ENCODE measurements at places on chromosomes 5 and 9.
A peak's percentile ranks its signal among the peaks of the same experiment; 100 is the strongest.

DNA sequence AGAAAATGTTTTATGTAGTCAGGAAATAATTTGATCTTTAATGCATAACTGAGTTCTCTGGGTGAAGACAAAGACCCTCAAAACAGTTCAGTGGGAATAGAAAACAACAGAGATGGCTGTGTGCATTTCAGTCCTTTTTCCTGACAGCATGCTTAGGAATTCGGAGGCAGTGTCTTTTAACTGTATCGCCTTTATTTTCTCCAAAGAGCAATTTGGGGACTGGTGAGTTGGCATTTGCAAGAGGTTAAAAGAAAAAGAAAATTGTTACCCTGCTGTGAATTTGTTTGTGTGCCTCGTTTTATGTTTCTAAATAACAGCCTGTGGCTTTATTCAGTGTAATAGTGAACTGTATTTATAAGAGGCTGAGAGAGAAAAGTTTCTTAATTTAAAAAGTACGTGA, 227.8 kb upstream of the DMAC1 start:
- no peak for DNase-seq

DNA sequence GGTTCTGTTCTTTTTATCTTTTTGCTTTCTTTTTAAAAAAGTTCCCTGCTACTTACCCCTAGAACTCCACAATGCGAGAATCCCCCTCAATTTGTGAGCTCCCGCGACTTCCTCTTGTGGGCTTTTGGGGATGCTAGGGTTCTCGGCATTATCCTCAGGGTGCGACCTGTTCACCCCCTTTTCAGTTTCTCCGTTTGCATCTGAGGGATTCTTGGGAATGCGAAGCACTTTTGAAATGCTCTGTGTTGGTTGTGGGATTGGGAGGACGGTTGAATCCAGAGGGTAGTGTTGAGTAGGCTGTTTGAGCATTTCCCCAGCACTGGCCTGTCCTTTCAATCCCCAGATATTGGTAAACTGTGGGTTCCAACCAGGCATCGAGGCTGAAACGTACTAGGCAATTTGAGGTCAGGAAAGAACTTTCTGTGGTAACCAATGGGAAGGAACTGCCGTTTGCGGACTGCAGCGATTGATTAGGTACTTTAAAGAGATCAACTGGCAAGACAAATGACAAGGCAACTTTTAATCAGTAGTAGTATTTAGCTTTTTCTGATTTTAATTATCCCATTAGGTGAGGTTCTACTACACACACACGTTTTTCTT, 415 bp downstream of the XRCC4 start:
- no peak for DNase-seq

DNA sequence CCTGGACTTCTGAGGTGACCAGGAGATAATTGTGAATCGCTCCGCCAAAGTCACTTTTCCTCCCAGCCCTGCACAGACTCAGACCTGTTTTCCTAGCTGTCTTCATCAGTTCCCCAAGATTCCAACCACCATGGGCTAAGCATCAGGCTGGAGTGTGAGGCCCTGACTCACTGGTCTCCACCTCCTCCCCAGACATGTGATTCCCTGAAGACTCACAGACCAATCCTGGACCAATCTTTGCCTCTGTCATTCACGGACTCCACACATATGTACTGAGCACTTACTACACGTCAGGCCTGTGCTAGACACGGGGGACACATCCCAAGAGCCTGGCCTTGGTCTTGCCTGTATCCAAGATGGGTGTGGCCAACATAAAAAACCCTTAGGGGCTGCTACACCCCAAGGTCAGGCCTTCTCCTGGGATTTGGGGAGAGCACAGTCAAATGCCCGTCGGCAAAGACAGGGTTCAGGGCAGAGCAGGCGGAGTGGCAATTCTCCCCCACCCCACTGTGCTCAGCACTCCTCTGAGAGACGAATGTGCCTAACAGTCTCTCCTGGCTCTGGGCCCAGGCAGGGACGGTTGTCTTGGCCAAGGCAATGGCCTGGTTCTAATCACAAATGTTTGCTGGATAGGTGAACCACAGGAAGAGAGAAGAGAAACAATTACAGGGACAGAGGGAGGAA, 11.9 kb downstream of the EEIG1 start:
- peak; percentile 56 for DNase-seq

- DNase-seq: no peak
Observed at GRCh38 chr5:96054311-96055030, 92.8 kb upstream of the ELL2 start.

DNA sequence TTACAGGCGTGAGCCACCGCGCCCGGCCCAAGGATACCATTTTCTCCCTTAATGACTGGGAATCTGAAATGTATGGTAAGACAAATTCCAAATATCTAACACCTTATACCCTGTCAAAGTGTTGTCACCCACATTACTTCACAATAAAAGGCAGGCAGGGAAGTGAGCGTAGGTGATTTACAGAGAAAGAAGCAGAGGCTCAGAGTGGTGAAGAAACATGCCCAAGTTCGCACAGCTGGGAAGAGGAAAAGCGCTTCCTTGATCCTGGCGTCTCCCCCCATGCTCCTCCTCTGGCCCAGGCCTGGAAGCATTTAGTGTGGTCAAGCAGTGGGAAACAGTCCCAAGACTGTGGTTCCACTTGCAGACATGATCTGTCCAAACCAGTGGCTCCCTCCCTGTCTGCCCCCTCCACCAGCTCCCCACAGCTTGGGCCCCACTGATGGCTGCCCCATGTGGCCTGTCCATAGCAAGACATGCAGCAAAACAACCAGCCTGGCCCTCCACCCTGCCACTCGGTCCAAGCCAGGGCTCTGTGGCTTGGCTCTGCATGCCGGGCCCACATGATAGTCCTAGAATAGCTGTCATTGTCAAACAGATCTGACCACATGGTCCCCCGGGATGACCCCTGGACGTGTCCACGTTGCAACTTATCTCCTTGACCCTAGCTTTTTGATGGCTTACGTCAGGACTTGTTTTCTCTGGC, 107.2 kb downstream of the TTLL11 start:
- no peak for DNase-seq

- no peak for DNase-seq
Observed at GRCh38 chr5:179143446-179143845, 83.3 kb downstream of the ZNF354C start.

DNA sequence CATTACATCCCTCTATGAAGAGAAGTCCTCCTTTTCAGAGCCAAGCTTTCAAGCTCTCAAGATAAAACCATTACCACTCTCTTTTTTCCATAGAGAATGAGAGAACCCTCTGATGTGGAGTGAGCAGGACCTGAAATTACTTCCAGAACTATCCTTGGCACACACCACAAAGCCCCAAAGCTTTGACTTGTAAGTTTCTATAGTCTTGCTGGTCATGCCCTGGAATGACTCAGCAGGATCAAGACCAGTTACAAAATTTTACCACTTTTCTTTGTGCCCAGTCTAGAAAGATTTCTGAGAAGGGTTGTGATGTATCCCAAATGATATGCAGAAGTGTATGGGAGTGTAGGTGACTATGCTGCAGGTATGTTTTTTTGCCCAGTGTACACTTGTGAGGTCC, 760.6 kb downstream of the TLE1 start:
- DNase-seq: no peak

- no peak for DNase-seq
Observed at GRCh38 chr5:79743846-79744605, 54.4 kb downstream of the CMYA5 start.

GRCh38 chr5:83767409-83767992, 46.8 kb upstream of the HAPLN1 start:
- no peak for DNase-seq

DNA sequence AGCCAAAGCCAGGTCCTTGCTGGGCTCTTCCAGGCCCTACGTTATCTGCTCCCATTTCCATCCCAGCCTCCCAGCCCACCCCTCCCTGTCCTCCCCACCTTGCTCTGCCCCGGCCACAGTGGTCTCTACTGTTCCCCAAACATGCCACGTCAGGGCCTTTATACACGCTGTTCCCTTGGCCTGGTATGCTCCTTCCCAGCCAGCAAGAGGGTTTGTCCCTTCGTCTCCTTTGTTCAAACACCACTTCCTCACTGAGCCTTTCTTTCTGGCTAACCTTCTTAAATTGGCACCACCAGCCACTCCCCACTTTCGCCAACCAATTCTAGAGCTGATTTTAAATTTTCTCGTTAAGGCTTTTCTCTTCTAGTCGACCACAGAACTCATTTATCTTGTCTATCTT, 9.8 kb downstream of the SH2D3C start:
- no peak for DNase-seq

DNA sequence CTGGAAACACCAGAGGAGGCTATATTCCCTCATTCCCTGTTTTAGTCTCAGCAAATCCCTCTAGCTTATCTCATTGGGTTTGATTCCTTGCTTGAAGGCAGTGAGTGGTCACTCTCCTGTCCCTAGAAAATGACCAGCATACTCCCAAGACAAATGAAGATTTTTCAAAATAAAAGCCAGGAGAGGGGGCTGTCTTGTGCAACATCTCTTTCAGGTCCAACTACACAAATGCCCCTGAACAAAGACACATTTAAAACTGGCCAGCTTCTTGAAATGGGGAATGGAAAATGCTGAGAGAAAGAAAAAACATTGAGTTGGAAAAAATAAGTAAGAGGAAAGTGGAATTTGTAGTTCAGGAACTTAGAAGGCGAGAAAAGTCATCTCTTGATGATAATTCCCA, 49.3 kb upstream of the FAM169A start:
- DNase-seq: no peak

DNA sequence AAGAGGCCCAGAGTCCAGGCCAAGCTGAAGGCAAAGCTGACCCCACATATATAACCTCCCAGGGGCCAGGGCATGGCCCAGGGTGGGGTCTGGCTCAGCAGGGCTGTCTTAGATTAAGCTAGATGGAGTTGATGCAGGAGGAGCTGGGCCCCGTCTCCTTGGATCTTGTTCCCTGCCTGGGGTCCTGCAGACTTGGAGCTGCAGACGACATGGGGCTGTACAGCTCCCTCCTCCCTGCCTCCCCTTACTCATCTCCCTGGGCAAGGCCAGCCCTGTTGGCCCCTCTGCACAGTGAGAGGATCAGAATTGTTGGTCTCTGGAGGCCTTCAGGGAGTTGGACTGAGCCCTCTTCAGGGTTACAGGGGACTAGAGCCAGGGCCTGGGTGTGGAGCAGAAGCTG, 134.9 kb downstream of the RGS3 start:
- no peak for DNase-seq

DNA sequence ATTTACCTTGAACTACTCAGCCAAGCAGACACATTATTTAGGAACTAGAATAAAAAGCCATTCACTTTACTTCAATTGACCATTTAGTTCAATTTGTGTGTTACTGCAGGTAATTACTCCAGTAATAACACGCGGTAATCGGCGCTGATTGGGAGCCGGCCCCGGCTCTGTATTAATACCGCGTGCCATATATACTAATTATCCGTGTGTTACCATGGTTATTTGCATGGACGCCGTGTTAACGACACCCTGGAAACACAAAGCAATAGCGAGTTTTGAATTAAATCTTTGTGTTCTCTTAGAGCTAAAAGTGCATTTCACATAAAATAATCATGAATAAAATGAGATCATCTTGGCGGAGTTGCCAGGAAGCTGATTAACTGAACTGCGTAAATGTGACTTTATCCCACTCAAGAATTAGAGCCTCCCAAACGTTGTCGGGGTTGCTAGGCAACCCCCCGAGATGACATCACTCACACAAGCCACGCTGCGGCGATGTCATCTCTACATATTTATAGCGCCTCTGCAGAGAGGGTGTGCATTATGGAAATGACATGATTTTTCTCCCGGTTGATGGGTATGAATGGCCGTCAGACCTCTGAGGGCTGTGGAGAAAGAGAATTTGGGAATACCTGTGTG, 41.4 kb upstream of the RNU6ATAC start:
- DNase-seq: no peak

All from AG09309 (cell line).